Stimulated activated effector memory CD8-positive, alpha-beta T cell treated with anti-CD3 and anti-CD28 coated beads, Interleukin-12 subunit alpha, Interleukin-12 subunit beta, amount 100 ng/mL, for 72 hours (primary cell): ENCODE measurements at places on chromosomes 3 and 15.

DNA sequence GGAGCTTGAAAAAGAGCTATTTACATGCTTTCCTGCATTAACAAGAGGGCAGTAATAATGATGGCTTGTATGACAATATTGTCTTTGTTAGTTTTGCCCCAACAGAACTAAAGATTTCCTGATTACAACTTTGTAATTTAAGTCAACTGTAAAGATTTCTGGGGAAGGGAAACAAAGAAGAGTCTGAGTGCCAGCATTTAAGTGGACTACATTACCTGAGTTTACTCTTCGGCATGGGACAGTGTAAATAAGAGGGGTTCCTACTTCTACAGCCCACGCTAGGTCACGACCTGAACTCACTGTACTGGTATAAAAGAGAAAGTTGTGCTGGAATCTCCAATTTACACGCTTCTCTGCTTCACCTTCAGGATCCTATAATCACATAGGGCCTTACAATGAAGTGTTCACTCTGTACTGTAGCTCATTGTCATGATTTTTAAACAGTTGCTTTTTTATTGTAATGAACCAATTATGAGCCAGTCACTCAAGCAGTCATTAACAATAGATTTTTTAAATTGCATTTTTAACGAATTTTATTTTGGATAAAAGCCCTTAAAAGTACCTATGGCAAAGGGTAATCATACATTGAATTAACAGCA lies 39.6 kb downstream of the DPH6 start:
- no peak for DNase-seq

DNA sequence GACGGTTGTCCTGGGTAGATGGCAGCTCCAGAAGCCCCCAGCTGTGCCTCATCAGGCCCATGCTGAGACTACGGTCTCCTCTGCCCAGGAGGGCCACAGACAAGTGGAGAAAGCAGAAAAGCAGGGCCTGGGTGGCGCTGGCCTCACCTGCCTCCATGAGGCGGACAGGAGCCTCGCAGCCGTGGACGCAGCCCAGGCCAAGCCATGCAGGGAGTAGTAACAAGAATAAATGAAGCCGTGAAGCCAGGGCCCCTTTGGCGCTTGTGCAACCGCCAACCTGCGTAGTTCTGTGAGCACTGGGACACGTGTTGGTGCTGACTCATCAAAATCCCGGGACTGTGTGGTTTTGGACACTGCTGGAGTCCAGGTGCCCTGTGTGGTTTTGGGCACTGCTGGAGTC lies 12.3 kb upstream of the MUC4 start:
- DNase-seq, result no peak

- DNase-seq, result peak; percentile 28
Observed at GRCh38 chr15:57732526-57733331, 26.2 kb downstream of the POLR2M start.

- no peak for DNase-seq
Observed at GRCh38 chr3:187946163-187946691, 201.0 kb upstream of the BCL6 start.

- DNase-seq, result no peak
Observed at GRCh38 chr3:161552984-161553560, 56.5 kb downstream of the OTOL1 start.
